ENCODE measurements at places on chromosomes 3 and 15.

- DNase-seq: peak; percentile 83
Observed at GRCh38 chr15:64893481-64894394, 18.0 kb upstream of the ANKDD1A start.

DNA sequence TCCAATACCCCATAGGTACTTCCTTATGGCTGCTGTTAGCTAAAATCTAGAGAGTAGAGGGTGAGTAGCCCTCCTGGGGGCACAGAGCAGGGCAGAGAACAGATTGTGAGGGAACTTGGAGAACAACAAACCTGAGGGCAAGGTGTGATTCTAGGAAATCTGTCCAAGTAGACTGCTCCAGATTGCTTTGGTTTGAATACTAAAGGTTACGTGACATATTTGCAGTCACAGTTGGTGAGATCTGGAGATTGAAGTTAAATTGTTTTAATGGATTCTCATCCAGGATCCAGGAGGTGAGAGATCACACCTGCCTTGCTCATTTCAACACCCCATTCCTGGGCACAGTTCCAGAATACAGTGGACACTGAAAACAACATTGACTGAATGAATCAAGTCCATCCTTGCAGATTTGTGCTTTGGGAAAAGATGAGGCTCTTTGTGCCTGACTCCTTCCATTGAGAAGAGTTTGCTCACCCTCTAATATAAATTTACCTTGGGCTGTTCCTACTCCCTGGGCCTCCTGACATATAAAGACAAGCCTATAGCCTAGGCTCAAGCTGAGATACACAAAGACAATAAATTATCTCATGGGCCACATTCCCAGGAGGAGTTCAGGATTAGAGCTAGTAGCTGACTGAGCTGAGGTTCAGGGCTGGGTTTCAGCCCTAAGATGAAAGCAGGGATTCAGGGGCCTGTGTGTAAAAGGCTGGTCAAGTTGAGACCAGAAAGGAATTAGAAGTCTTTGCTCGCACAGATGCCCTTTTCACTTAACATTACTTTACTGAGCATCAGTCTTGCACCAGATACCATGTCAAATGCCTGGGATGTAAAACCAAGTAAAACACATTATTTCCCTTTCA, 400.9 kb upstream of the MCTP2 start:
- DNase-seq: no peak

GRCh38 chr3:141289228-141289772, 57.7 kb downstream of the PXYLP1 start:
- DNase-seq: no peak

DNA sequence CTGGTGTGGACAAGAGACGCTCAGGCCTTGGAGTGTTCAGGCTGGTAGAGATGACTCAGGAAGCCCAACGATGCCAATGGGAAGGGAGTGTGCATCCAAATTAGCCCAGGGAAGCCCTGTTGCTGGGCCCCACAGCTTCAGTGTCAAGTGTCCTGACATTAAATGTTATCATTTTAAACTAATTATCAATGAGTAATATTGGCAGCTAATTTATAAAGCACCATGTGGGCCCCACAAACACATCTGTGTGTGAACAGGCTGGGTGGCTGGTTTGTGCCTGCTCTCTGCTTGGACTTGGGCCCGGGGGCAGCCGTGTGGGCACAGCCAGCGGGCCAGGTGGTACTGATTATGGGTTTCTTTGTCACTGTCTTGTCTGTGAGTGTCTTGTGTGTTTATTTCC, 15.0 kb downstream of the FBLN2 start:
- no peak for DNase-seq

DNA sequence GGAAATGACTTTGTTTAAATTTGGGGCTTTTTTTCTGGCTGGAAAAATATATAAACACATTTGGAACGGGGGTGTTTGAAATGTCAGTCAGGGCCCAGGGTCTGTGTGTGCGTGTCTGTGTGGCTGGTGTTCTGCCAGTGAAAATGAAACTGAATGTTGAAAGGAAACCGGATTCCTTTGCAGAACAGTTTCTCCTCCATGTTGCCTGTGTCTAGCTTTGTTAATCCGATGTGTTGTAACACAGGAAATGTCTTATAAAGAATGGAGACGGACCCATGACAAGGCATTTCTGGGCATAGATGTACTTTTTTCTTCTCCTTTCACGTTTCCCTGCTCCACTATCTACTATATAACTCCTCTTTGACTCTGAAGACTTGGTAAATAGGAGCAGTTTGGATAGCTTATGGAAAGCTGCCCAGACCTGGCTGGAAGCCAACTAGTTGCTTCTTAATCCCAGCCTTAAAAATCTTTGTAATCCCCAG, 2.8 kb downstream of the SQOR start:
- DNase-seq: no peak

DNA sequence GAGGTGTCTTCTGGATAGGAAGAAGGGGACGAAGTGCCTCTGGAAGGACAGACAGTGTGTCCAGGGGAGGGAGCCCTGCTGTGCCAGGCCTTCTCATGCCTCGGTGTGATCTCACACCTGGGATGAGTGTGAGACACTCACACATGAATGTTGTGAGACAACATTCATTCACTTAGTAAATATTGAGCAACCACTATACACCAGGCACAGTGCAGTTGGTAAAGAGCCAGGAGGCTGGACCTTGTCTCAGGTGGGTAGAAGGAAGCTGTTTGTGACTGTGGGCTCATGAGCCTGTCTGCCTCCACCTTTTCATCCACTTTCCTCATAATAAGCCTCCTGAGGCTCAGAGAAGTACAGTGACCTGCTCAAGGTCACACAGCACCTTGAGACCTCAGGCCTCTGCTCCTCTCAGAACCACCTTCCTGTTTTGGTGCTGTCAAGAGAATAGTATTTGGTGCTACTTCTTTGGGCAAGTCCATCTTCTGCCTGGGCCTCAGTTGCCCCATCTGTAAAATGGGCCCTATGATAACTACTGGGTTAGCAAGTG, 20.9 kb downstream of the SLC6A6 start:
- DNase-seq: no peak

DNA sequence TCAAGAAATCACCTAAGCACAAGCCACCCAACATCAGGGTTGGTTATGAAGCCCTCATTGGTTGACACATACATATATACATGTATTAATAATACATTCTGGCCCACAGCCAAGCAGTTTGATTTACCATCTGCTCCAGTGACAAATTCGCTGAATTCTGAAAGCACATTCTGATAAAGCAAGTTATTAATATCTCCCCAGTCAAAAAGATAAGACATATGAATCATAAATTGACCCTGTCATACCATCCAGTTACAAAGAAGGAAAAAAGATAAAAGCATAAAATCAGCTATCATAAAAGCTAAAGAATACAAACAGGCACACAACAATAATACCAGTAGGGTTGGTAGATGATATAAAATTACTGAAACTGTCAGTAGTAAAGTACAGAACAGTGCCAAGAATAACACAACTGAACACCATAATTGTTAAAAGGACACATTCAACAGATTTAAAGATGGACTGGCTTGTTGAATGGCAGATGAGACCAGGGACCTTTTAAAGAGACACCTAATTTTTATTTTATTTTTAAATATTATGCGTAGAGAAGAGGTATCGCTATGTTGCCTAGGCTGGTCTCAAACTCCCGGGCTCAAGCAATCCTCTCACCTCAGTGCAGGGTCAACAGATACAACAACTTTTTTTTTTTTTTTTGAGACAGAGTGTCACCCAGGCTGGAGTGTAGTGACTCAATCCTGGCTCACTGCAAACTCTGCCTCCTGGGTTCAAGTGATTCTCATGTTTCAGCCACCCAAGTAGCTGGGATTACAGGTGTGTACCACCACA, 7.7 kb downstream of the SNX4 start:
- no peak for DNase-seq

- DNase-seq: no peak
Observed at GRCh38 chr15:96326328-96327154, 4.0 kb upstream of the NR2F2 start.

- peak; percentile 77 for DNase-seq
Observed at GRCh38 chr3:149180057-149180573, 41.5 kb downstream of the CP start.

DNA sequence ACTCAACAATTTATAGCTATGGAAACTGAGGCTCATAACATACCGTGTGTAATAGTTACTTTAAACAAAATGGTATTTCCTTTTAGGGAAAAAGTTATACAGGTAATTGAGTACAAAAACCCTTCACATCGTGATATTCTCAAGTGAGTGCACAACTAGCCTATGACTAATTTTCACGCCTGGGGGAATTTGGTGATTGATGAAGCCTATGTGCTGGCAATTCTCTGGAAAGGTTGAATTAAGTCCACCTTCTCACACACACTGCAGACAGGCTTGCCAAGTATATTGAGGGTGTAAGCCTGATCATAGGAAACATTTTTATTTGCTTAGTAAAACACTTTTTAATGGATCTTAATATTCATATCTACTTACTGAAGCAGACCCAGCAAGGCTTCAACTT, 41.3 kb upstream of the ROBO2 start:
- no peak for DNase-seq

DNA sequence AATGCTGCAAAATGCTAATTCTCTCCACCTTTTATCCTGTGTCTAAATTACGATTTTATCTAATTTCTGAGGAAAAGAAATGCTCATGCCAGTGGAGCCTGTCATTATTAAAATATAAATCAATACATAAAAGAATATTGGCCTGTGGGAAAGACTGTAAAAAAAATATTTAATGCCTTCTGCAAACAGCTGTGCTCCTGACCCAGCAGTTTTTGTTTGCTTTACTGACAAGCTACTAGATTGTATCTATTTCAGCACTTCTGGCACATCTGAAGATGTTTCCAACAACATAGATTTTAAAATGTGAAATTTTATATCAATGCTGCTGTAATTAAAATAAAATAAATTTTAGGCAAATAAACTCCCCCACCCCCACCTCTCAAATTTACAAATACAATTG, 493.6 kb upstream of the AGTR1 start:
- no peak for DNase-seq

DNA sequence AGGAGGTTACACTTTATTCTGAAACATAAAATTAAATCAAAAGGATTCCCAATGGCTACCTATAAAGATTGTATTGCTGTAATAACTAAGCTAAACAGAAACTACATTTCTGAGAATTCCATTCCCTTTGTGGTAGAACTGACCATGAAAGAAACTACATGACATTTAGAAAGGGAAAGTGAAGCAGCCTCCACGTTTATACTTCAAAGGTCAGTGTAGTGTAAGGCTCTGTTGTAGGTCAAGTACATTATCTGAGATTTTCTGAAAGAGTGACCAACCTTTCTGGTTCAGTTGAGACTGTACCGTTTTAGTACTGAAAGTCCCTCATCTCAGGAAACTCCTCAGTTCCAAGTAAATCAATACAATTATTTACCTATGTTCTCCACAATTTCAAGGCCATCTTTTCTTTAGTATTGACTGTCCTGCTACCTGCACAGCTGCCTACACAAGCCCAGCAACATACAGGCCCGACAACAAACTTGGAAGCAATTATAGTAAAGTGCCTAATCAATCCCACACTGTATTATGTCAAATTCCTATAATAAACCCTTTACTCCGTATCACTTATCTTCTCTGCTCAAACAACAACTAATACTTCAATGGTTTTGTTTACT, 343.0 kb downstream of the PLOD2 start:
- DNase-seq: no peak

DNA sequence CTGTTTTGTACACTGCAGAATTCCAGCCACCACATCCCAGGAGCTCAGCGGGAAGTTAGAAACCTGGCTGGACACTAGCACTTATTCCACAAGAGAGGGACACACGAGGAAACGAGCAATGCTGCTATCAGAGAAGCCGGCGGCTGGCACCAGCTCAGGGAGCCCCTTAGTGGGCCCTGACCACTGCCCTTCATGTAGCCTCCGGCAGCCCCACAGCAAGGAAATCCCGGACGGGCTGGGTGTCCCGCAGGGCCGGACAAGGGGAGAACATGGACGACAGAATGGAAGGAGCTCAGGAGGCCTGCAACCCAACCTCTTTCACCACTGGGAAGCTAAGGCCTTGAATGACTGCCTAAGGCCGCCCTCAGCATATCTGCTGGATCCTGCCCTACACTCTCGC, 32.5 kb downstream of the RBPMS2 start:
- no peak for DNase-seq

DNA sequence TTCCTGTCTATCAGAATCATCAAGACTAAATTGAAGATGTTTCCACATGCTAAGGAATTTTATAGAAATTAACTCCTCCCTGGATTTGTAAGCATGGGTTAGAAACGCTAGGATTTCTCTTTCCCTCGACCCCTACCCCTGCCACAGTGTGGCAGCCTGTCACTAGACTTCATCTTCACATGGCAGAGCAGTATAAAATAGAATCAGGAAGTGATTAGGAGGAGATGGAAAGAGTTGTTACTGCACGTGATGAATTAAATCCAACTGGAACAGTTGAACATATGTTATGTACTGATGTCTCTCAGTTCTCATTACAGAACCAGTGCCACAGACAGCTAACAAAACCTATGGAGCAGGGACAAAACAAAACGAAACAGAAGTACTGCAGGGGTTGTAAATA, 130.0 kb upstream of the BNIP2 start:
- no peak for DNase-seq

GRCh38 chr3:133532951-133533350, 40.5 kb upstream of the CDV3 start:
- DNase-seq: no peak

DNA sequence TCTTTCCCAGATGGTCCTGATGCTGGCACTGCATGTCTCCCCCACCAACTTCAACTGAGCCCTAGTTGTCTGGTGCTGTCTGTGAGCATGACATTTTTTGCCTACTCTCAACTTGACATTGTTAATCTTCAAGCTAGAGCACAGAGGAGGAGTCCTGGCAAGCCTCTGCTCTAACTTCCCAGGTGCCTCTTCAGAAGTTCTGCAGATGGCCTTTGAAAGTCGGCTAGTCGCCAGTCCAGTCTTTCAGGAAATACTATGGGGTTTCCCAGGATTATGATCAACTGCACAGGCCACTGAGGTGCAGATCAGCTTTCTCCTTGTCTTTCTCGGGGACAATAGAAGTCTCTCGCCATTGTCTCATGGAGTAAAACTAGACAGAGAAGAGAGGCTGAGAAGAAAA, 86.7 kb downstream of the ST8SIA2 start:
- DNase-seq: no peak

DNA sequence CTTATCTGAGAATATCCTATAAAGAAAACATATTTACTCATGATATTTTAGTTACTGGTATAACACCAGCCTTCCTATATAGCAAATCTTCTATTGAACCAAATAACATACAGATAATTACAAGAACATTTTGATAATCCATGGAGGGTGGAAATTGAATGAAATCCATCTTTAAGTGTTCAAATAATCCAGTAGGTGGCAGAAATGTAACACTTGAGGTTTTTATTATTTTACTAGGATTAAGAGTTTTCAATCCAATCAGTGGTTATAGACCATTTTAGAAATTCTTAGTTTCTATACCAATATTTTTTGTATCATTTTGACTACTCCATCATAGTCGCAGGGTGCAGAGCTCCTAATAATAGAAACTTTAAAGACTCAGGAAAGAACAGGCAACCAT, 101.9 kb upstream of the KCNH8 start:
- no peak for DNase-seq
